ENCODE measurements at places on chromosomes 4 and X. TPM values are rescaled to one million over a fixed set of nuclear protein-coding genes. Genes with fewer than 3 reads are reported as not detected.

The ADH4 gene
- not detected for total RNA-seq

- DNase-seq, result no peak
Observed at GRCh38 chr4:90349636-90350035, 222.4 kb downstream of the CCSER1 start.

- DNase-seq, result no peak
Observed at GRCh38 chr4:113677325-113677724, 84.2 kb downstream of the CAMK2D start.

DNA sequence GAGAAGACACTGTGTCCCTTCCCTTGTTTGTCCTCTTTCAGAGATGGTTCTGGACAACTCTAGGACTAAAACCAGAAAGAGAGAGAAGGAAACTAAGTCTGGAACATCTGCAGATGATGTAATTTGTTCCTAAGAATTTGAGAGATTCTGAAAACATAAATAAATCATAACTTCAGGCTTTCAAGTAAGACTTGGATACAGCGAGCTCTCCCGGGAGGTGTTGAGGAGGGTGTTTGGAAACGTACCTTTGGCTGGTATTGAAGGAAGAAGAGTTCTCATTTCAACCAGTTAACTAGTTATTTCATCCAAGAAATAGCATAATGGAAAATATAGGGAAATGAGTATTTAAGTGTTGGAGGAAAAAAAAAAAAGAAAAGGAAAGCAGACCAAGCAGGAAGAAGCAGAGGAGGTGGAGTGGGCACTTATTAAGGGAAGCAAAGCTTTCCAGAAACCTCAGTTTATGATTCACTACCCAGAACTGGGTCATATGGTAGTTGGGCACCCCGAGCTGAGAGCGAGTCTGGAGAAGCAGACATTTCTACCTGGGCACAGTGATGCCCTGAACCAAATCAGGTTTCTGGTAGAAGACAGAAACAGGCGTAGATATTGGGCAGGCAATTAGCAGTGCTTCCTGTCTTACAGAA, 26.9 kb downstream of the CCNG2 start:
- DNase-seq, result no peak

DNA sequence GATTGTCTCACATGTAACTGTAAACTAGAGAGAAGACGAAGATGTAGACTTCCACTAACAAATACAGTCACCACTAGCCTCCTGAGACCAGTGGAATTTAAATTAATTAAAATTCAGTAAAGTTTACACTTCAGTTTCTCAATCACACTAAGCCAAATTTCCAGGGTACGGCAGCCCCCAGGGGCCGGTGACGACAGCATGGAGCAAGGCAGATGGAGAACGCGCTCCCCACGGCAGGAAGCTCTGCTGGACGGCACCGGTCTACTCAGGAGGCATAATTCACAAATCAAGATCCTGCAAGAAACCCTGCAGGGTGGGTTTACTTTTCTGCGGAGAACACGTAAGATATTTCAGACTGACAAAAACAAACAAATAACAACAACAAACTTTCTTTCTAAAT, 80.7 kb downstream of the FAT1 start:
- DNase-seq, result no peak

- no peak for DNase-seq
Observed at GRCh38 chrX:154482786-154483185, 3.6 kb downstream of the UBL4A start.

The PGAM4 gene
- not detected for total RNA-seq

The GC gene
- not detected for total RNA-seq

GRCh38 chr4:155411546-155411945, 34.8 kb upstream of the MAP9 start:
- no peak for DNase-seq

- DNase-seq, result no peak
Observed at GRCh38 chrX:7985568-7985967, 58.4 kb upstream of the PNPLA4 start.
